ENCODE measurements at places on chromosomes 12 and 14.

DNA sequence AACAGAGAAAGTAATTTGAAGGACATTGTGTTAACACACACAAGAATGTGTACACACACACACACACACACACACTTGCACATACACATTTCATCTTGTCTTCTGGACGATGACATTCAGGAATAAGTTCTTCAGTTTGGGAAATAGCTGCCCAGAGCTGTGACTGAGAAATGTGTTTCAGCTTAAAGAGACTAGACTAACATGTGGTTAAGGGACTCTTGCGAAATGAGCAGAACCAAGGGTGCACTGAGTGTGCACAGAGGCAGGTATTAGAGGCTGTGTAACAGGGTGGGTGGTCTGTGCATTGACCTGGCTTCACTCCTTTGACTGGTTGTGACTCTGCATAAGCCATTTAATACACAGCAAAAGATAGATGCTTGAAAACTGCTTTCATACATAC is 29.4 kb upstream of the KCNA5 start:
- no peak for DNase-seq

DNA sequence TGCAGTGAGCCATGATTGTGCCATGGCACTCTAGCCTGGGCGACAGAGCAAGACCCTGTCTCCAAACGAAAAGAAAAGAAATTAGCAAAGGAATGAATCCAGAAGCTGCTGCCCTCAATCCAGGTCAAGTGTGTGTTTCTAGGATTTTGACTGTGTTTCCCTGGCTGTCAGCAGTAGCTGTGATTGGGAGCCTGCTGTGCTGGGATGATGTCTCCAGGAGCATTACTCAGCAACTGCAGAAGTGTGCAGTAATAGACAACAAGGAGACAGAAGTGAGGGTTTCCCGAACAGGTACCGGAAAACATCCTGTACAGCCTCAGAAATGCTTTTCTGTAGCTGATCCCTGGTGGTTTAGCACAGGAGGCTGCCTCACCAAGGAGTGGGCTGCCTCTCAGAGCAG is 492.5 kb downstream of the FUT8 start:
- no peak for DNase-seq

DNA sequence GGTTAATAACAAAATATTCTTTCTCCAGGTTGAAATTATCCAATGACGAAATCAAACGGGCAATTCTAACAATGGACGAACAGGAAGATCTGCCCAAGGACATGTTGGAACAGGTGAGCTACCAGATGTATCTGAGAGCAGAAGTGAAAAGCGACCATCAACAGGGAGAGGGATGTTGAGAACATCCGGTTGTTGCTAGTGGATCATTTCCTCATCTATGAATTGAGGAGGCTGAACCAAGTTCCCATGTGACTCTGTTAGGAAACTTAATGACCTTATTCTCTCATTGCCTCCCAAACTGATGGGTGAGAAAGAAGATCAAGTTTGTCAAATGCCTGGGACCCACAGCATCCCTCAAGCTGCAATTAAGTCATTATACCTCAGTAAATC is 117.7 kb downstream of the GPR135 start:
- DNase-seq = no peak

DNA sequence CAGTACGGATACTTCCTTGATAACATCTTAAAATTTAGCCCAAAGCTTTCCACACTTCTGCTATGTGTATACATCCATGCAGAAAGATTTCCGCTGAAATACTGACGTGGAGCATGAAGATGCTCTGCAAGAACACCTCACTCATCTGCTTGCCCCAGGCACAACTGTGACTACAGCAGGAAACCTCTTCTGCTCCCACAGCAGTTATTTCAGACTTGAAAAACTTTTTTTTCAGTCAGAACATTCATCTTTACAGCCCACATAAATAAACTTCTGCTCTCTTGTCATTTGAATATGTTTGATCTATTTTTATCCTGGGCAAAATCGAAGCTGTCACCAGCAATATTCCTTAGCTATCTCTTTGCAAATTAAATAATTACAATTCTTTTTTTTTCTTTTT is 6.8 kb upstream of the LRIG3 start:
- DNase-seq = no peak

- no peak for DNase-seq
Measured at GRCh38 chr12:15700595-15700994, 88.6 kb downstream of the EPS8 start.

DNA sequence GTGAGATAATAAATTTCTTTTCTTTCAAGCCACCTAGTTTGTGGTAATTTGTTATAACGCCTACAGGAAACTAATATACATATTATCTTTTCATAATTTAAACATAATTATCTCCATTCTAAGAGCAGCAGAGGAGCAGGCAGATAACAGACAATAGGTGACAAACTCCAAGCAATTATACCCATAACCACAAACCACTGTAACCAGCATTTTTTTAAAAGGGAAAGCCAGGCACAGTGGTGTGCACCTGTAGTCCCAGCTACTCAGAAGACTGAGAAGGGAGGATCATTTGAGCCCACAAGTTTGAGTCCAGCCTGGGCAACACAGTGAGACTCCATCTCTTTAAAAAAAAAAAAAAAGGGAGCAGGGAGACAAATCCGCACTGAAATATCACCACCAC is 54.9 kb downstream of the ATF7 start:
- DNase-seq = no peak

DNA sequence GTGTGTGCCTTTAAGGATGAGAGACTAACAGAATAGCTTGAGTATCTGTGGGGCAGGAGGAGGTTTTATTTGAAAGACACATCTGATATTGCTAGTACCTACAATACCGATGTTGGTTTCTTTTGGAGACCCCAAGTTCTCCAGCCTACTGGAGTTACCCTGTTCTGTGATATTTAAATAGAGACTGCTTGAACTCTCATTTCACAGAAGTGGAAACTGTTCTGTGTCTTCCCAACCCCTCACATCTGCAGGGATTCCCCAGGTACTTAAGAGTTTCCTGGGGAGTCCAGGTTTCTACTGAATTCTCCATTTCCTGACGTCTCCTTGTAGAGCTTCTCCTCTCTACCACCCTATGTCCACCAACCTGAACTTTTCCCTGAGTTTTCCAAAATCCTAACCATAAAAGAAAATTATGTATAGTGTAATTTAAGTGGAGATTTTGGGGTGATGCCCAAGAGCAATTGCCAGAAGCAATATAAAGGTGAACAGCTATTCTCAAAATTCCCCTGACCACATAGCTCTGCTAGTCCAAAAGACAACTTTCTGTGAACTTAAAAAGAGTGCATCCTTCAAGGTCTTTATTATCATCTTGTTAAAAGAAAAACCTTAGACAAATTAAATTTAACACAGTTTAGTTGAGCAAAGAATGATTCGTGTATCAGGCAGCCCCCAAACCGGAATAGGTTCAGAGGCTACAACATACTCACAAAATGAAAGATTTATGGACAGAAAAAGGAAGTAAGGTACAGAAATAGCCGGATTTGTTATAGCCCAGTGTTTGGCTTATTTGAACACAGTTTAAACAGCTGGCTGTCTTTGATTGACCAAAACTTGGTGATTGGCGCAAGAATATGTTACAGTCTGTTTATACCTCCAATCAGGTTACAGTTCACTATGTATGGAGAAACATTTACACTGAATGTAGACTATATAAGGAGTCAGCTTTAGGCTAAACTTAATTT is 373.4 kb downstream of the NUAK1 start:
- DNase-seq = no peak

DNA sequence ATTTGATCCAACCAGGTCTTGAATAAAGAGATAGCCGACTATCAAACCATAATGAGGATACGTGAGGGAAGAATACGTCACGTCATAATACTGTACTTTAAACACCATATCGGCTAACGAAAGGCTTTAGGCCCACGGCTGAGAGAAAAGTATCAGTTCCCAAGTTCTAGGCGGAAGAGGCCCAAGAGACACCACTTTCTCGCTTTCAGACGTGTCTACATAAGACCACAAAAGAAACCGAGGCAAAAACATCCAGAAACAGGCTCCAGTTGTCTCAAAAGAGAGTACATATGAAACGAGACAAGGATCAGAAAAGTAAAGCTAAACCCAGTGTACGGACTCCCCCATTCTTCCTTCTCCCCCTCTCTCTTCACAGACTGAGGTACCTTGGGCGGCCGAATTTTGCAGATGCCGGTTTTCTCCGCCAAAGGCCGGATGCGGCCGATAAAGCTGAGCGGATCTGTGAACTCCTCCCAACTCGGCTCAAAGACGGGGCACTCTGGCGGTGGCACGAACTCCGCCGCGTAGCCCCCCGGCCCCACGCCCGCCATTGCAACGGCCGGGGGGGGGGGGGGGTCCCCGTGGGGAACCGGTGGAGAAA is 479 bp downstream of the KDM5A start:
- no peak for DNase-seq

DNA sequence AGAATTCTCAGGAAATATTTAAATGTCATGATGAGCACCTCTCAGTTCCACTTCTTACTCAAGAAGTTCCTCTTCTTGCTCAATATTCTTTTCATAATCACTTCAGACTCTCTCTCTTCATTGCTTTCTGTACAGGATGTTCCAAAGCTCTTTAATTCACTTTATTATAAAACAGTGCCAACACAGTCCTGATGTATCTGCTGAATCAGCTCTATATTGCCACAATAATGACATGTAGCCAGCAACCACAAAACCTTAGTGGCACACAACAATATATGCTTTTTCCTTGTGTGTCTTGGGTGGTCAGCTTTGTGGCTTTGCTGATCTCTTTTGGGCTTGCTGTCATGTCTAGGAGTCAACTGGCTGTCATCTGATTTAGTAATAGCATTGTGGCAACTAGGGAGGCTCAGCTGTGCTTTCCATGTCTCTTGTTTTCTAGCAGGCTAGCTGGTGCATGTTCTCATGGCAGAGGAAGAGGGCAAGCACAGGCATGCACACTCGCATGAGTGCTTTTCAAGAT is 52.8 kb upstream of the SLC2A13 start:
- no peak for DNase-seq

GRCh38 chr12:69897744-69898143 is 72.7 kb downstream of the MYRFL start:
- DNase-seq = no peak

DNA sequence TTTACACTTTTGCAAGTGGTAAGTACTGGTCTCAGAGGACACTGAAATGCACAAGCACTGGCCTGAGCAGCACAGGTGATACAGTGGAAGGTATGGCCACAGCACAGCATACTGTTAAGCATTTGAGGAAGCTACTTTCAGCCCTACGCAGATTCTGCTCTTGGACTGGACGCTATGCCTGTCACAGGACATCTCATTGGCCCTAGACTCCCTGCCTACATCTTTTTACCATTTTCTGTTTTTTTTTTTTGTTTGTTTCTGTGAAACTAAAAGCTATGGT is 144.2 kb upstream of the ABCD2 start:
- DNase-seq = no peak

GRCh38 chr14:98819867-98820206 is 452.2 kb downstream of the BCL11B start:
- DNase-seq = no peak

DNA sequence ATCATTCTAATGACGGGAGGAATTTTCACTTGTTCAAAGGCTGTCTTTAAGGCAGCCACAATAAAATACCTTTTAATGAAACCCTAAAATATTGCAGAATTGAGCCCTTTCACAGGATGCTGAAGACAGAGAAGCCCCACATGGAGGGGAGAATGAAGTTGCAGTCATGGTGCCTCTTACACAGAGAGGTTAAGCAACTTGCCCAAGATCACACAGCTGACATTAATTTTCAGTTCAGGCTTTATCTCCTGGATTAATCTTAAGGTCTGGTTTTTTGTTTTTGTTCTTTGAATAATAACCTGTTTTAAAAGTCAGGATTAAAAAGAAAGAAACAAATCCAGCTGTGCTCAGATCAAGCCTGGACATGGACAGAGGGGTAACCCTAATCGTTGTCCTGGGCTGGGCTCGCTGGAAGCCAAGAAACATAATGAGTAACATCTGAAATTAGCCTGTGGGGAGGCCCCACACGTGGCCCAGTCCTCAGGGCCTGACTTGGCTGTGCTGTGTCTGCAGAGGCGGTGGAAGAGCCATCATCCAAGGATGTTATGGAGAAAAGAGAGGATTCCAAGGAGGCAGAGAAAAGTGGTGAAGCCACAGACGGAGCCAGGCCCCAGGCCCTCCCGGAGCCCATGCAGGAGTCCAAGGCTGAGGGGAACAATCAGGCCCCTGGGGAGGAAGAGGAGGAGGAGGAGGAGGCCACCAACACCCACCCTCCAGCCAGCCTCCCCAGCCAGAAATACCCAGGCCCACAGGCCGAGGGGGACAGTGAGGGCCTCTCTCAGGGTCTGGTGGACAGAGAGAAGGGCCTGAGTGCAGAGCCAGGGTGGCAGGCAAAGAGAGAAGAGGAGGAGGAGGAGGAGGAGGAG is 8.0 kb downstream of the CHGA start:
- DNase-seq = no peak

DNA sequence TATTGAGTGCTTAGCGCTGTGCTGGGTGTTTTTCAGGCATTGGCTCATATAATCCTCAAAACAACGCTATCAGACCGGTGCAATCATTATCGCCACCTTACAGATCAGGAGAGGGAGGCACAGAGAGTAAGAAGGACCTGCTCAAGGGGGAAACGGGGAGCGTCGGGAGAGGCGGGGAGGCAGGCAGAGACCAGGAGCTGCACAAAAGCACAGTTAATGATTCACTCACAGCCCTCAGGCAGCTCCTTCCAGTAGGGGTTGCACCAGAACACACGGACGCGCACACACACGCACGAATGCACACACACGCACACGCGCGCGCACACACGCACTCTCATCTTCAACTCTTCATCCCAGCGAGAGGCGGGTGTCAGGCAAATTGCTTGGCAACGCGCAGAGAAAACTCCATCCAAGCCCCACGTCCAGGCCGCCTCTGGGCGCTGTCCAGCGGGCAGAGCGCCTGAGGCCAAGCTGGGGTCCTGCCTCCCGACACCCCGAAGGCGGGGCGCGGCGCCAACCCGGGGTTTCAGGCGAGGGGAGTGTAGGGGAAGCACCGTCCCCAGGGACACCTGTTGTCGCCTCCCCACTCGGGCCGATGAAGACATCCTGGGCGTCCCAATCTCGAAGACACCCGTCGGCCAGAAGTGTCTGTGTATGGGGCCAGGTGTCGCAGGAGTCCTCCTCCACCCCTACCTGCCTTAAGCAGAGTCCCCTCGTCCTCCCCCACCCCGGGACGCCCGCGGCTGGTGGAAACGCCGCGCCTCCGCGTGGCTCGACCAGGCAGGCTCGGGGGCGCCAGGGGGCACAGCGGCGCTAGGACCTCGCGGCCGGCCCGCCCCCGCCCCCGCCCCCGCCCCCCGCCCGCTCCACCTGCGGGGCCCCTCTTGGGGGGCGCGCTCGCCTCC is 35.5 kb upstream of the STON2 start:
- DNase-seq = no peak

All from substantia nigra (tissue), 51 donors.